ENCODE measurements at places on chromosomes 6 and 20.
A peak's percentile ranks its signal among the peaks of the same experiment; 100 is the strongest.

GRCh38 chr6:26323525-26324294 lies 41.3 kb upstream of the BTN3A2 start:
- DNase-seq, result no peak

DNA sequence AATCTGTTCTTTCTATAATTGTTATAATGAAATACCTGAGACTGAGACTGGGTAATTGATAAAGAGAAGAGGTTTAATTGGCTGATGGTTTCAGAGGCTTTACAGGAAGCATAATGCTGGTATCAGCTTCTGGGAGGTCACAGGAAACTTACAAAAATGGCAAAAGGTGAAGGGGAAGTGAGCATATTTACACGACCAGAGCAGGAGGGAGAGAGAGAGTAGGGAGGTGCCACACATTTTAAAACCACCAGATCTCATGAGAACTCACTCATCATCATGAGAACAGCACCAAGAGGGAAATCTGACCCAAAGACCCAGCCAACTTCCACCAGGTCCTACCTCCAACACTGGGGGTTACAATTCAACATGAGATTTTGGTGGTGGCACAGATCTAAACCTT lies 2.6 kb upstream of the SIRPB1 start:
- DNase-seq, result no peak

DNA sequence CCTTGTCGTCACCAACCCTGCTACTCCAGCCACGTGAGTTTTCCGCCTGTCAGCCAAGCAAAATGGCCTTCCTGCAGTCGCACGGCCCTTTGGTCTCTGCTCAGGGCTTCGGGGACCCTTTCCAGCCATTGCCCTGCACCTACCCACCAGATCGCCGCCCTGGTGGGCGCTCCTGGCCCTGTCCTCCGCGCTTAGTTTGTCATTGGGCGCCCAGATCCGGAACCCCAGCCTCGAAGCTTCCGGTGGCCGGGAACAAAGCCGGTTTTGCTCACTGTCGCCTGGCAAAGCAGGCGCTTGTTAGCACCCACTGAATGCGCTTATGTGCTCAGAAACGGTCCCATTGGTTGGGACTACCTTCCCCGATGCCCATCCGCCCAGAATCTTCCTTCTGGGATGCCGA lies 536 bp downstream of the ZFP57 start:
- no peak for DNase-seq

- no peak for DNase-seq
These were observed 69.0 kb upstream of the NRSN1 start for GRCh38 chr6:24057030-24057429.

- DNase-seq, result no peak
These were observed 454.2 kb downstream of the GRIK2 start for GRCh38 chr6:101847690-101848089.

DNA sequence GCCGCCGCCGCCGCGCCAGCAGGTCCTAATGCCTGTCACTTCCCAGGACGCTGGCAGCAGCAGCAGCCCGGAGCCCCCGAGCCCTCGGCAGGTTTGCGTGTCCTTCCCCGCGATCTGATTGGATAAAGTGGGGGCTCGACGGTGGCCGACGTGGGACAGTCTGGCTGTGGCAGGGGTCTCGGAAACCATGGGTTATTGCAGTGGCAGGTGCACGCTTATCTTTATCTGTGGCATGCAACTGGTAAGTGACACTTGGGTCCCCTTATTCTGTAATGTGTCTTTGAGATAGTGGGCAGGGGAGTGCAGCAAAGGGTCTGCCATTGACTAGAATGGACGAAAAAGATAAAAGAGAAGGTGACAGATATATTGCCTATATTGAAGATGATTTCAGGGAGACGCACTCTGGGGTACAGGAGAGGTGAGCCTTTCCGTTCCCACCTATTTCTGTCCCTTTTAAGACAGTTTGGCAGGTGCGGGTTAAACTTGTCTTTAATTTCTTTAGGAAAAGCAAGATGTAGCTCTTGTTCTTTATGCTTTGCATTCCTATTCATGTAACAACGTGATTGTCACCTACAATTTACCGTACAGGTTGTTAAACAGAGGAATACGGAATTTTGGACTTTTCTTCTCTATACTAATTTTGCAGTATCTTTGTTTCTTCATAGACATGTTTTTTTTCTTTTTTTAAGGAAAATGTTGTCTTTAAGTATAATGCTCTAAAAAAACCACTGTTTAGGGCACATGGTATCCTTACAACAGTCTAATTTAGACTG lies 535 bp downstream of the NKAIN2 start:
- no peak for DNase-seq

DNA sequence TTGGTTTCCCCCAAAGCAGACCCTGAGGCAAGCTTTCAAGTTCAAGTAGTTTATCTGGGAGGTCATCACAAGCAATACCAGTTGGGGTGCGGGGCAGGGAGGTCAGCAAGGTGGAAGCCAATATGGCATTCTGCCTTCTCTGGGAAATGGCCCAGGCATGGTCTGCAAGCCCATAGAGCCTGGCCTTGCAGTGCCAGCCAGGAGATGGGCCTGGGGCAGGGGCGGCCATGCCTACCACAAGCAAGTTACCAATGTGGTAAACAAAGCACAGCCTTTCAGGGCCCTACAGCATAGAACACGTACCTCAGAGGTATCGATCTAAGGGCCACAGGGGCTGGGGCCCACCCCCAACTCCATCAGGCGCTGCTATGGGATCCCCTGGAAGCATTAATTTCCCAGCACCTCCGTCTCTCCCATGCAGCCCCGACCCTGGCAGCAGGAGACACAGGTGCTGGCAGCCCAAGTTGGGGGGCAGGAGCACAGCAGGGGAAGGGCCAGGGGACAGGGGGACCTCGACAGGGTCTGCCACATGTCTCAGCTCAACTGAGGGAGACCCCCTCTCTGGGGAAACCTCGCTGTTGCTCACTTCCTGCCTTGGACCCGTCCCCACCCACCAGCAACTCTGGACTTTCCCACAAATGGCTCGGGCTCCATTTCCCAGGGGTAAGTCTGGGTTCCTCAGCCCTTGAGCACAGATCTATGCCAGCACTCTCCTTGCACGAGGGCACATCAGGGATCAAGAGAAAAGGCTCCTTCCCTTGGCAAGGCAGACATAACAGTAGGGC lies 369.0 kb downstream of the PREX1 start:
- no peak for DNase-seq

DNA sequence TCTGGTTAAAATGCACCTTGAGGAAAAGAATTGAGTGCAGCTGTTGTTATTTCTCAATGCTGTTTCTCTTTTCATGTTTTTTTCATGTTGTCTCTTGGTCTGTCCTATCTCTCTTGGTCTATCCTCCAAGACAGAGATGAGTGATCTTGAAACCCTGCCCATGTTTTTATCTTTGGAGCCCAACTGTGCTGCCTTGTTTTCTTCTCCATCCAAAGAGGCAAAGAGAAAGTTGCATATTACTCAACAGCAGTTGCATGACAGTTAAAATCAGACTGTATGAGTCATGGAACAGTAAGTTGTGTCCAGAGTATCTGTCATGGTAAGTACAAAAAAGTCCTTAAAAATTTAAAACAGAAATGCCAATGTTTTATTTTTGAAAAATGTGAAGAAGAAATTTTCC lies 26.2 kb downstream of the BCAS1 start:
- DNase-seq, result peak; percentile 92

- no peak for DNase-seq
These were observed 223.2 kb upstream of the TSHZ2 start for GRCh38 chr20:52748990-52749389.

GRCh38 chr20:62494537-62494936 lies 18.7 kb upstream of the GATA5 start:
- no peak for DNase-seq

DNA sequence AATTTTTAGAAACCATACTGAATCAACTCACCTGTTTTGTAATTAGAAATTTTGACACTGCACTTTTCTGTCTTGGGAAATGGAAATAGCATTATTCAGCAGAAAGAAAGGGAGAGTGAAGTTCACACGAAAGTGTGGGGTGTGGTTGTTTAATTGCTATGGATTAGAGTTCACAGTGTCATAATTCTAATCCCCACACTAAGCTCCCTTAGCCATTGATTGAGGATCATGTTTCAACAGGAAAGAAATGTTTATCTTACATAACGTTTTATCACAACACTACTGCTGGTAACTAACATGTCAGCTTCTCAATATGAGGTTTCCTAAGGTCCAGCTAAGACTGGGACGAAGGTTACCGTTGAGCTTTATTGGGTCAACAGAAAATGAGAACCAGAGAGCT lies 31.4 kb upstream of the GSTA5 start:
- DNase-seq, result no peak

GRCh38 chr6:146859795-146860495 lies 261.2 kb downstream of the ADGB start:
- no peak for DNase-seq

DNA sequence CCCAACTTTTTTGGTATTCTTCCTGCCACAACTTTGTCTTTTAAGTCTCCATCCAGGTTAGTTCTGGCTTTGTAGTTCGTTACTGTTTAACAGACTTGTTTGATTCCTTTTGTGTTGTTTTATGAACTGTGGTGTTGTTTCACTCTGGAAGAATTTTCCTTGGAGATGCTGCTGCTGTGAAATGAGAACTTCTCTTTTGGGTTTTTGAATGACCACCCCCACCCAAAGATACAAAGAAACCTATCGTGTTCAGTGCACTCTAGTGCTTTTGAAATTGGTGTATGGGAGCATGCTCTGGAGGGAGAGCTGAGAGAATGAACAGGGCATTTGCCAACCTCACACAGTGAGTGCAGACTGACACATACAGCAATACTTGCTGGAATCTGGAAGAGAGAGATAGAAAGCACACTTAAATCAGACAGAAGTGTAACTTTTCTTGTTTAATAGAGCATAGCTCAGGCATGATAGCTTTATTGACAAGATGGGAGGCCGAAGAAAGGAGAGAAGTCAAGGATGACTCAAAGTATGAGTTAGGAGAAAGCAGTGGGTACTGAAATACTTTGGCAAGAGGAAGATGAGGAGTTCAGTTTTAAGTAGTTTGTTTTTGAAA lies 293.1 kb downstream of the SOX4 start:
- DNase-seq, result peak; percentile 25

DNA sequence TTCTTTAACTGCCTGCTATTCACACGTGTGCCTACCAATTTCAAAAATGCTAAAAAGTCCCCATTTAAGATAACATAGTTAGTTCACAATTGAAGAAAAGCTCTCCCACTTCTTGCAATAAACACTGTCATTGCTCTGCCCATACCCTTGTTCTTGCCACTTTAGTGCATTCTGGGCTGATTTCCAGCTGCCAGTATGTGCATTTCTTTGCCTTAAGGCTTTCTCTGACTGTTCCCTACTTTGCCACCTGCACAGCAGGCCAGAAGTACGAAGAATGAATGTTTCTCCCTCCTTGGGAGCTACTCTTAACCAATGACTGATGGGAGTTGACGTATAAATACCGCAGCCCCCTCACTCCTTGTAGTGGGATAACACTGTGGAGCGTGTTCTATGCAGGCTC lies 16.0 kb upstream of the ATRN start:
- DNase-seq, result no peak

DNA sequence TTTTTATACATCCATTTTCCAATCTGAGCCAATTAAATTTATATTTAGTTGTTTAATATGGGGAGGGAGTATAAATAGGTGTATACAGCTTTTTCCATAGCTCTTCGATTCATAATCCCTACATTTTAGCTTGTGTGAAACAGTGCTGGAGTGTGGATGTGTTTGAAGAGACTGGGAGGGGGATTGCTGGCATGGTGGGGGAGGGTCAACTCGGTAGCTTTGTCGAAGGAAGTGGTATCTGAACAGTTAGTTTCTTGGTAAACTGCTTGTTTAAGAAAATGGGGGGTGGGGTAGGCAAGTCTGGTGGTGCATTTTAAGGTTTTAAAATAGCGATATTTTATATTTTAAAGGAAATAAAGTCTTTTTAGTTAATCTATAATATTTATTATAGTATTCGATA lies 1.4 kb upstream of the LIN28B start:
- no peak for DNase-seq

GRCh38 chr6:11532097-11532496 lies 5.5 kb upstream of the TMEM170B start:
- no peak for DNase-seq

GRCh38 chr6:134816300-134816699 lies 133.6 kb downstream of the ALDH8A1 start:
- no peak for DNase-seq

GRCh38 chr6:2630359-2630758 lies 120.4 kb downstream of the MYLK4 start:
- DNase-seq, result peak; percentile 85

DNA sequence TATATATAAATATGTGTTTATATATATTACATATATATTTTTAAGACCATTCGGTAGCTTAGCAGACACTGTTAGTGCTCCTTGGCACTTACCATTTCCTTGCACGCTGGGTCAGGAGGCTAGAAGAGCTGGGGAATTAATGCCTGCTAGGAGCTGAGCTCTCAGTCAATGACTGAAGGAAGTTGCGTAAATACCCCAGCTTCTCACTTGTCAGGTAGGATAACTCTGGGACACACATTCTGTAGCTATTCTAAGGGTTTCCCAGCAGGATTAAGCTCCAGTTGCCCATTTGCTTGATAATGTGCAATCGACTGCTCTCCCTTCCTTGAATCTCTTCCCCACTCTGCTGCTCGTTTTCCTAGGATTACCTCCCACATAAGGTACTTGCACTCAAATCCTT lies 15.7 kb upstream of the DNAAF9 start:
- no peak for DNase-seq

DNA sequence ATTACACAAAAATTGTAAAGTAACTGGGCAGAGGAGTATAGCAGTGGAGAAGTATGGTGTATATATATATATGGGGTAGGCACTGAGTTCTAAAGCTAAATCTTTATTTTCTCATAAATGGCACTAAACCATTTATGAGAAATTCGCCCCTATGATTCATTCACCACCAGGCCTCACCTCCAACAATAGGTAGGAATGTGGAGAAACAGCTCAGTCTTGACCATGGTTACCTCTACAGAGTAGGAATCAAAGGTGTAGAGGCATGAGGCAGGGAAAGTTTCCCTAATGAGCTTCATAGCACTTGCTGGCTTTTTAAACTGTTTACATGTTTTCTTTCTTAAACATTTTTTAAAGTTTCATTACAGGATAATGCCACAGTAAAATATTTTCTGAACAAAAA lies 36.9 kb upstream of the SUMO4 start:
- no peak for DNase-seq

GRCh38 chr6:135314543-135314942 lies 133.4 kb downstream of the MYB start:
- DNase-seq, result no peak

- peak; percentile 20 for DNase-seq
These were observed 68.9 kb downstream of the NCR2 start for GRCh38 chr6:41404182-41404845.

GRCh38 chr6:36682328-36683144 lies 4.0 kb downstream of the CDKN1A start:
- DNase-seq, result no peak

DNA sequence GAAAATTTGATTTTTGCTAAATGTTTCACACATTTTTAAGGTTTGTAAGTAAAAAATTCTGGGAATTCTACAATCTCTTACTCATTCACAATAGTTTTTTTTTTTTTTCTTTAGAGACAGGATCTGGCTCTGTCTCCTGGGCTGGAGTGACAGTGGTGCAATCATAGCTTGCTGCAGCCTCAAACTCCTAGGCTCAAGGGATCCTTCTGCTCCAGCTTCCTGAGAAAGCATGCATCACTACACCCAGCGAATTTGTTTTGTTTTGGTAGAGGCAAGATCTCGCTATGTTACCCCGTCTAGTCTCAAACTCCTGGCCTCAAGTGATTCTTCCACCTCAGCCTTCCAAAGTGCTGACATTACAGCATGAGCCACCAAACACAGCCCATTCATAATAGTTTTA lies 232.8 kb downstream of the GJA1 start:
- no peak for DNase-seq
